ENCODE measurements at places on chromosomes 4 and X. TPM values are rescaled to one million over a fixed set of nuclear protein-coding genes. Genes with fewer than 3 reads are reported as not detected.

NHSL2 gene
- 0.42 TPM for total RNA-seq

CT47B1 gene
- total RNA-seq: not detected

CSAG3 gene
- total RNA-seq: not detected

ZBTB33 gene
- total RNA-seq: 11.7 TPM

TNIP3 gene
- 0.39 TPM for total RNA-seq

PPP2R2C gene
- 40.8 TPM for total RNA-seq

LRP2BP gene
- total RNA-seq: 0.15 TPM

INTU gene
- 2.0 TPM for total RNA-seq

PTCHD1 gene
- total RNA-seq: not detected

PCDH10 gene
- total RNA-seq: 0.08 TPM

UNC5C gene
- not detected for total RNA-seq

NR3C2 gene
- not detected for total RNA-seq

GSX2 gene
- total RNA-seq: not detected

AR gene
- 2.9 TPM for total RNA-seq

TMPRSS11F gene
- not detected for total RNA-seq

HSFX2 gene
- not detected for total RNA-seq

MAGEB17 gene
- not detected for total RNA-seq

TMEM185A gene
- 25.4 TPM for total RNA-seq

ZNF732 gene
- total RNA-seq: not detected

RPL34 gene
- 883 TPM for total RNA-seq

XAGE1A gene
- total RNA-seq: 60.4 TPM

ART3 gene
- not detected for total RNA-seq

COL4A6 gene
- 13.3 TPM for total RNA-seq

ATP10D gene
- total RNA-seq: 2.9 TPM

FGD1 gene
- 8.2 TPM for total RNA-seq

IL9R gene
- total RNA-seq: 0.20 TPM

CXCL11 gene
- not detected for total RNA-seq

UGT2A3 gene
- total RNA-seq: 0.07 TPM
